Placental epithelial cell (primary cell): ENCODE measurements at places on chromosomes 6 and 20. TPM values are rescaled to one million over a fixed set of nuclear protein-coding genes. Genes with fewer than 3 reads are reported as not detected.

PI3 gene
- total RNA-seq = not detected in 2 replicates

ETV7 gene
- not detected in 2 replicates for total RNA-seq

PEX3 gene
- total RNA-seq = 15.0 and 21.6 TPM in 2 replicates

SUMO4 gene
- 2.7 and 4.7 TPM in 2 replicates for total RNA-seq

WFDC12 gene
- total RNA-seq = not detected in 2 replicates

HCRTR2 gene
- 0.39 TPM in 1 of 2 replicates, not detected in the other for total RNA-seq

GABRR1 gene
- total RNA-seq = not detected in 2 replicates

SOBP gene
- not detected in 2 replicates for total RNA-seq

RALGAPB gene
- 39.7 and 44.9 TPM in 2 replicates for total RNA-seq

QRSL1 gene
- total RNA-seq = 7.1 and 10.4 TPM in 2 replicates

POM121L2 gene
- total RNA-seq = not detected in 2 replicates

GPX5 gene
- total RNA-seq = not detected in 2 replicates

JPH2 gene
- total RNA-seq = 132 and 155 TPM in 2 replicates

KCNG1 gene
- total RNA-seq = 24.3 and 50.6 TPM in 2 replicates

KCNK15 gene
- not detected in 2 replicates for total RNA-seq

FOXF2 gene
- total RNA-seq = under 0.01 TPM in 1 of 2 replicates, not detected in the other

FRMD1 gene
- total RNA-seq = not detected in 2 replicates

ID1 gene
- 2.3 and 2.4 TPM in 2 replicates for total RNA-seq

CYP24A1 gene
- total RNA-seq = 0.79 TPM in 1 of 2 replicates, not detected in the other

FOXA2 gene
- not detected in 2 replicates for total RNA-seq

KCNQ2 gene
- not detected in 2 replicates for total RNA-seq

TSBP1 gene
- not detected in 2 replicates for total RNA-seq

FABP7 gene
- not detected in 2 replicates for total RNA-seq

PDYN gene
- total RNA-seq = not detected in 2 replicates

EYS gene
- not detected in 2 replicates for total RNA-seq

RAB44 gene
- total RNA-seq = 0.11 TPM in 1 of 2 replicates, not detected in the other

BMP7 gene
- 0.11 TPM in 1 of 2 replicates, not detected in the other for total RNA-seq

MUC21 gene
- total RNA-seq = not detected in 2 replicates

PIGT gene
- 55.4 and 59.3 TPM in 2 replicates for total RNA-seq

GUCA1A gene
- total RNA-seq = 2.2 and 8.2 TPM in 2 replicates

MMP24 gene
- total RNA-seq = 0.39 and 1.7 TPM in 2 replicates

TREML4 gene
- total RNA-seq = not detected in 2 replicates

ARMH2 gene
- not detected in 2 replicates for total RNA-seq

BCKDHB gene
- 23.9 and 27.7 TPM in 2 replicates for total RNA-seq

FAM135A gene
- total RNA-seq = 18.0 and 20.4 TPM in 2 replicates

LTB gene
- not detected in 2 replicates for total RNA-seq

BCL2L1 gene
- 73.4 and 115 TPM in 2 replicates for total RNA-seq

PTPN1 gene
- 21.6 and 31.7 TPM in 2 replicates for total RNA-seq

SEMG1 gene
- not detected in 2 replicates for total RNA-seq

SLC16A10 gene
- 0.22 TPM in 1 of 2 replicates, not detected in the other for total RNA-seq

CTAGE9 gene
- total RNA-seq = 0.11 TPM in 1 of 2 replicates, not detected in the other

TREML2 gene
- not detected in 2 replicates for total RNA-seq

TREM1 gene
- not detected in 2 replicates for total RNA-seq

SSTR4 gene
- 0.43 and 3.5 TPM in 2 replicates for total RNA-seq

DEFB125 gene
- not detected in 2 replicates for total RNA-seq

TAF8 gene
- total RNA-seq = 30.6 and 30.7 TPM in 2 replicates

RHAG gene
- total RNA-seq = not detected in 2 replicates

MAP3K5 gene
- 6.4 and 17.7 TPM in 2 replicates for total RNA-seq

PCK1 gene
- not detected in 2 replicates for total RNA-seq

SIRPB1 gene
- total RNA-seq = 0.39 TPM in 1 of 2 replicates, not detected in the other

EHMT2 gene
- 47.1 and 61.5 TPM in 2 replicates for total RNA-seq

ACSS1 gene
- total RNA-seq = 4.7 and 7.5 TPM in 2 replicates

GHRH gene
- not detected in 2 replicates for total RNA-seq

NRSN1 gene
- not detected in 2 replicates for total RNA-seq

SERINC3 gene
- total RNA-seq = 67.9 and 130 TPM in 2 replicates

MEA1 gene
- 57.7 and 59.3 TPM in 2 replicates for total RNA-seq

PMEPA1 gene
- total RNA-seq = 10.2 and 60.1 TPM in 2 replicates

HEY2 gene
- not detected in 2 replicates for total RNA-seq
